Smooth muscle cell of trachea (primary cell): ENCODE measurements at places on chromosomes 5 and 9. TPM values are rescaled to one million over a fixed set of nuclear protein-coding genes. Genes with fewer than 3 reads are reported as not detected.

CD74 gene
- 0.44 and 7.8 TPM in 2 replicates for total RNA-seq

CFAP90 gene
- 0.17 TPM in 1 of 2 replicates, not detected in the other for total RNA-seq

PCDHGB5 gene
- 27.9 and 40.4 TPM in 2 replicates for total RNA-seq

CD274 gene
- total RNA-seq = 3.2 and 3.3 TPM in 2 replicates

PTRH1 gene
- total RNA-seq = 15.0 and 19.0 TPM in 2 replicates

PCDHB4 gene
- 0.15 and 0.17 TPM in 2 replicates for total RNA-seq
